ENCODE measurements at places on chromosomes 3 and 15.
A peak's percentile ranks its signal among the peaks of the same experiment; 100 is the strongest.

- DNase-seq = no peak
Measured at GRCh38 chr3:195911041-195911945, 2.9 kb upstream of the TNK2 start.

- no peak for DNase-seq
Measured at GRCh38 chr3:37989821-37990480, 635 bp upstream of the VILL start.

DNA sequence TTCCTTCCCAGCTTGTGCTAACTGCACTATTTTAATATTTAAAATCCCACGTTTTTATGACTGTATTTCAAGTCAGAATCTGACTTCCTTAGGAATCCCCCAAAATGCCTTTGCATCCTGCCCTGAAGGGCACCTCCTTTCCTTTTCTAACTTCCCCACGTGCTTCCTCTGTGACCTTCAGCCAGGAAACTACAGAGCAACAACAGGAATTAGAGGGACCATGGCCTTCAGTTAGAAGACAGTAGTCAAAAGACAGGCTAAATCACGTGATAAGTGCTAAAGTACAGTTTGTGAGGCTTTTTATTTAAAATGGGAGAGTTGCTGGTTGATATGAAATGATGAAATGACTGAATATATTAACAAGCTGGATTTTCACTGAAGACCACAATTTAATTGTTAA, 11.8 kb upstream of the ABHD10 start:
- no peak for DNase-seq

GRCh38 chr3:191065181-191065805, 133.7 kb upstream of the OSTN start:
- DNase-seq = no peak

DNA sequence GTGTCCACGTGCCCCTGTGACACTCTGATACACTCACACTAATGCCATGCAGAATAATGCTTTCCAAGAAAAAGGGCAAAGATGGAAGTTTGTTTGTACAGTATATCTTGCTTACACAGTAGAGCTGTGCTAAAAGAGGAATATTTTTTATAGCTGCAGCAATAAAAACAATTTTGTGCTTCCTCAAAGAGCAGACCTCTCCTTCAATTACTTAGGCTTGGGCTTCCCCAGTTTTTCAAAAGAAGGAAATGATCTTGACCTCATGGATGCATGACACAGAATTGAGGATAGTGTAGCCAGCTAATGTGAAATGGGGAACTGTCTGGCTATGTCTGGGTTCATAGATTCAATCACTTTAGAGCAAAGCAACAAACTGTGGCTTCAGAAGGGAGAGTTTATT, 137.4 kb downstream of the STT3B start:
- no peak for DNase-seq

DNA sequence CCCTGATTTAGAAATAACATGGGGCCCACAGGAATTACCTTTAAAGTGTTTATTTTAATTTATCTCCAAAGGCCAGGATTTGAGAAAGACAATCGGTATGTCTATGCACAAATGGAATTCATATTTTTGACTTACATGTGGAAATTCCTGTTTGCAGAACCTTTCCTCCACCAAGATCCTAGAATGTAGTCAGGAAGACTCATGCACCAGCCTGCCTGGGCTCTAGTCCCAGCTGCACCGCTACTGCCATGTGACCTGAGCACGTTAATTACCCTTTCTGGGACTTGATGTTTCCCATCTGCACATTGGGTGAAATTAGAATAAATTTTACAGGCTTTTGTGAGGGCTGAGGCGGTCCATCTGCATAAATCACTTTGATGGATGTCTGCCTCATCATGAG, 194.2 kb downstream of the ATP10A start:
- DNase-seq = no peak

- DNase-seq = no peak
Measured at GRCh38 chr15:40183636-40184463, 23.0 kb downstream of the BUB1B start.

- no peak for DNase-seq
Measured at GRCh38 chr3:143147707-143148106, 28.1 kb downstream of the CHST2 start.

- DNase-seq = no peak
Measured at GRCh38 chr3:123657568-123657967, 72.7 kb upstream of the HACD2 start.

- DNase-seq = no peak
Measured at GRCh38 chr3:52068730-52069129, 12.4 kb upstream of the DUSP7 start.

DNA sequence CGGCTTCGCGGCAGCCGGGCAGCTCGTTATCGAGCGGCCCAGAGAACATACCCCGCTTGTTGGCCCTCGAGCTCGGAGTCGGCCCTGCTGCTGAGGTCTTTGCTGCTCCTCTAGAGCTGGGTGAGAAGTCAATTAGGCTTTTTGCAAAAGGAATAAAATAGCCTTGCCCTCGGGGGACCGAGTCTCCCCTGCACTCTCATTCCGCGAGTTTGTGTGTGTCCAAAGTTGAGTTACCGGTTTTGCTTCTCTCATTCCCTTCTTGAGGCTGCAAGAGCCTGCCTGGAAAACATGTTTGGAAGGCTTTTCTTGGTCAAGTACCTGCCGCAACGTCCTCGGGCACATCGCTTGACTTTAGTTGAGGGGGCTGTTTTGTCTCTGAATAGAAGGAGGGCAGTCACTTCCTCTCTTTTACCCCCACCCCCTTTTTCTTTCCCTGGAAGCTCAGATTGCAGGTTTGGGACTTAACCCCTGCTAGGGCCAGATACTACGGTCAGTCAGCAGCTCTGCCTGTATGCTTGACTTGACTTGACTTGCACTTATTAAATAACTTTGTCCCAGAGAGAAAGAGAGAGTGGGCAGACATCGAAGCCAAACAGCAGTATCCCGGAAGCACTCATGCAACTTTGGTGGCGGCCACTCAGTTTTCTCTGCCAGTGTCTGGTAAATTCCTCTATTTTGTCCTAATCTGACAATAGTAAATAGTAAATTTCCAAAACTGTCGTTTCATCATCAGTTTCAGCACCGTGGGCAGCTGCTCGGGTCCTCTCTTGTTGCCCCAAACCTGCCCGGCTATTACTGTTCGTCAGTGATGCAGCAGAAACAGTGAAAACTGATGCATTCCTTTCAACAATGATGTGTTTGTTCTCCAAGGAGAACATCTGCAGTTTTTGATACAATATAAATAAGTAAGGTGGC, 609 bp downstream of the RNF13 start:
- peak; percentile 7 for DNase-seq

- no peak for DNase-seq
Measured at GRCh38 chr3:191301017-191301416, 28.2 kb upstream of the CCDC50 start.

DNA sequence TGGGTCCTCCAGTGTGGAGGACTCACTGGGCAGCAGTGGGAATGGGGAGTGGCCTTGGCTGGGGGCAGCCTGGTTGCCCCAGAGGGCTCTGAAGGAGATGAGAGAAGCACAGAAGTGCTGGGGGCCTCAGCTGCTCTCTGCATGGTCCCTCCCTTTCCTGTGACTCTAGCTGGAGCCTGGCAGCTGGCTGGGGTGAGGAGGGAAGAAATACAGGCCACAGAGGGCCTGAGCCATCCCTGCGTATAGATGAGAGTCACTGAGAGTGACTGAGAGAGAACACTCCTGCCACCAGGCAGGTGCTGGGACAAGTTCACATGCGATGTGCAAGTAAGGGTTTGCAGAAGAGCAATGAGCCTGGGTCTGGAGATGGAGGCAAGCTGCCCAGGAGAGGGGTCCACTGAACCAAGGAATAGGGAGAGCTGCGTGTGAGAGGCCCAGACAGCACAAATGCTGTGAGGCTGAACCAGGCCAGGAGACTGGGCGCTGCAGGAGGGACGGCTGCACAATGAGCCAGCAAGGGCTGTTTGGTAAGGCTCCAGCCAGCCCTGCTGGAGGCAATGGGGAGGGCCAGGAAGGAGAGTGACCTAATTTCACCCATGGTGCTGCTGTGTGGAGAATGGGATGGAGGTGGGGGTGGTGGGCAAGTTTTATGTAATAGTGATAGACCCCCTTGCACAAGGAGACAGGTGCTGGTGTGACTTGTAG, 87.2 kb downstream of the CLSTN2 start:
- no peak for DNase-seq

- no peak for DNase-seq
Measured at GRCh38 chr3:25239042-25239441, 189.0 kb upstream of the RARB start.

GRCh38 chr3:124261306-124261705, 269.4 kb upstream of the ROPN1 start:
- DNase-seq = no peak

- DNase-seq = no peak
Measured at GRCh38 chr3:159765030-159765859, 223.4 kb upstream of the IL12A start.

DNA sequence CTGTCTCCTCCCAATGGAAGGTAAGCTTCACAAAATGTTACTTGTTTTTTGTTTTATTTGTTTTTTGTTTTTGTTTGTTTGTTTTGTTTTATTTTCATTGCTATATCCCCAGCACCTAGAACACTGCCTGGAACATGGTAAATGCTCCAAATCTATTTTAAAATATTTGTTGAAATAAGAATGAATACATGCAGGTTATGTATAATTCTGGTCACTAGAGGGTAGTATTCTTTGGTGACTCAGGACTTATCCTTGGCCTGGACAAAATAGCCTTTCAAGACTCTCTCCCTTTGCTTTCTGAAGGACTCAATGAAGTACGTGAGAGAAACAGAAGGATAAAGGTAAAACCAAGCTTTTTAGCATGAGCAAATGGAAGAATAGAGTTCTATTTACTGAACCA, 46.9 kb upstream of the PPP2R3A start:
- DNase-seq = no peak

DNA sequence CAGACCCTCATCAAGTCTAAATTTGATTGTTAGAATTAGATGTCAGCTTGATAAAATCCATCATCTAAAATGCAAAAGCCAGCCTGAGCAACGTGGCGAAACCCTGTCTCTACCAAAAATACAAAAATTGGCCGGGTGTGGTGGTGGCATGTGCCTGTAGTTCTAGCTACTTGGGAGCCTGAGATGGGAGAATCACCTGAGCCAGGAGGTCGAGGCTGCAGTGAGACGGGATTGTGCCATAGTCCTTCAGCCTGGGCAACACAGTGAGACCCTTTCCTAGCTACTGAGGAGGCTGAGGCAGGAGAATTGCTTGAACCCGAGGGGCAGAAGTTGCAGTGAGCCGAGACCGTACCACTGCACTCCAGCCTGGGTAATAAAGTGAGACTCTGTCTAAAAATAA, 69.5 kb downstream of the MYO1E start:
- no peak for DNase-seq

DNA sequence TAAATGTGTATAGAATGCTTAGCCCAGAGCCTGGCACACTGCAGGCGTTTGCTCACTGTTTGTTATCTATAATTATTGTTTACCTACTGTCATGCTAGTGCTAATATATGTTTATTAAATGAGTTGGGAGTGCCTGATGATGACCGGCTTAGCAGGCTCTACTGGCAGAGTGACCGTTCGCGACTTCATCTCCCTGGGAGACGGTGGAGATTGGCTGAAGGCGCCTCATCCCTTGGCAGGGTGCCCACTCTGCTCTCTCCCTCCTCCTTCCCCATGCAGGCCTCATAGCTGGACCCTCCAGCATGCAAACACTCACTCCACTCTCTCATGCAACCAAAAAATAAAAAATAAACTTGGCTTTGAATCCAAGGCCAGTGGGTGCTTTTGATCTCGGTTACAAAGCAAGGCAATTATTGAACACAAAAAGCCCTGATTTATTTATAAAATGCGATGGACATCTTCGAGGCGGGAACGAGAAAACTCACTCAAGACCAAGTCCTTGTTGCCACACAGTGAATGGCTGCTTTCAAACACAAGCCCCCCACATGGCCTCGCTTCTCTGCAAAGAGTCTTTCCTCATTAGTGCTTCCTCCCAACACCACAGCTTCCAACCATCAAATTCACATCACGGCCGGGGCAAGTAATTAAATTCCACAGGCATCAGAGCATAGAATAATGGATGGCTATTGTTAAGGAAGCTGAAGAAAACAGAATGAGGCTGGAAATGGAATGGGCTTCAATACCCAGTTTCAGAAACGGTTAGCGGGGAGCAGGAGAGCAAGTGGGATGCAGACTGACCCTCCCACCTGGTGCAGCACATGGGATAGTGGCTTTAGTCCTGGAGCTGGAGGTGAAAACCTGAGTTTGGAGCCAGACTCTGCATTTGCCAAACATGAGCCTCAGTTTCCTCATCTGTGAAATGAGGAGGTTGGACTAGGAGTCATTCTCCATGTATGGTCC, 135.7 kb upstream of the RAD18 start:
- no peak for DNase-seq

DNA sequence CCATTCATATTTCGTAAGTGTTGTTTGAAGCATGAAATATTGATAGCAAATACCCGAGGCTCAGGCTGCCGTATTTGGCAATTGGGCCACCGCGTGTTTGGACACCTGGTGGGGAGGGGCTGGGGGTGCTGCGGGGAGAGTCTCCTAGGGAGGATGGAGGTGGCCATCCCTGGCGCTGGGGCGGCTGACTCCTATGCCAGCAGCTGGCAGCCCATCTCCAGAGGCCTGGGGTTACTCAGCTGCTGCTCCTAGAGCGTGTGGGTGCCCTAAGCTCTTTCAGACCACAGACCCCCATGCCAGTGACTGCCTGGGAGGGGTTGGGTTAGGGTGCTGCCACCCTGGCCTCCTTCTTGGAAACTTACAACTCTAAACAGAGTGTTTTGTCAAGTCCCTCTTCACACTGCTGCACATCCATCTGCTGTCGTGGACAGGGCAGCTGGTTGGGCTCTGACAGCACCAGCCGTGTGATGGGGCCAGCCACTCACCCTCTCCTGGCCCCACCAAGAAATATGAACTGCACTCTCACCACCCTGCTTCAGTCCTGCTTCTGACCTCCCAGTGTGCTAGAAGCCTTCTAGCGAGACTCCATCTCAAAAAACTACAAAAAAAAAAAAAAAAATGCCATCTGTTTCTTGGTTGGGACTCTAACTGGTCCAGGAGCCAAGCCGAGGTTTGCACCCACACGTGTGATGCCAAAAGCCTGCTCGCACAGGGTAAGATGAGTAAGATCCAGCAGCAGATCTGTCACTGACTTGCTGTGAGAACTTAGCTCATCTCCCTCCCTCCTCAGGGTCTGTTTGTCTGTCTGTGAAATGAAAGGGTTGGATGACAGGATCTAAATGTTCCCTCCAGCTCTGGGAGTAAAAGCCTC, 156.2 kb downstream of the MEGF11 start:
- DNase-seq = no peak

- no peak for DNase-seq
Measured at GRCh38 chr3:179706233-179706632, 53.4 kb downstream of the USP13 start.

- no peak for DNase-seq
Measured at GRCh38 chr3:106296062-106296461, 427.2 kb upstream of the CBLB start.

DNA sequence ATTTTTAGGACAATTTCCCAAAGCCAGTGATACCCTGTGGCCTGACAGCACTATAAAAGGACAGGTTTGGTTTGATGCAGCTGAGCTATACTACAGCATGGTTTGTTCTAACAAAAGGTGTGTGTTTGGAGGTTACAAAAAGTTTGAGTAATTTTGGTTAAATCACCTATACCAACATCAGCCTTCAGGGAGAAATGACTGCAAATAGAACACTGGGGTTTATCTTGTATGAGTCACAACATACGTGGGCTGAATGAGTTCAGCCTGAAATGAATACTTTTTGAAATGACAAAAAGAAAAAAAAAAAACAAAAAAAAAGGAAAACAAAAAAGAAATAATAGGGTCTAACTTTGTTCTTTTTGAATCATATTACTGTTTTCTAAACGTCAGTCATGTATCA, 345.7 kb downstream of the CNTN3 start:
- no peak for DNase-seq
